ENCODE measurements at places on chromosomes 1 and 21.

GRCh38 chr1:29548091-29548490, 311.8 kb downstream of the PTPRU start:
- DNase-seq: no peak

- no peak for DNase-seq
Observed at GRCh38 chr1:233791721-233792120, 112.8 kb upstream of the SLC35F3 start.

- DNase-seq: no peak
Observed at GRCh38 chr1:154793685-154794084, 76.4 kb downstream of the KCNN3 start.

DNA sequence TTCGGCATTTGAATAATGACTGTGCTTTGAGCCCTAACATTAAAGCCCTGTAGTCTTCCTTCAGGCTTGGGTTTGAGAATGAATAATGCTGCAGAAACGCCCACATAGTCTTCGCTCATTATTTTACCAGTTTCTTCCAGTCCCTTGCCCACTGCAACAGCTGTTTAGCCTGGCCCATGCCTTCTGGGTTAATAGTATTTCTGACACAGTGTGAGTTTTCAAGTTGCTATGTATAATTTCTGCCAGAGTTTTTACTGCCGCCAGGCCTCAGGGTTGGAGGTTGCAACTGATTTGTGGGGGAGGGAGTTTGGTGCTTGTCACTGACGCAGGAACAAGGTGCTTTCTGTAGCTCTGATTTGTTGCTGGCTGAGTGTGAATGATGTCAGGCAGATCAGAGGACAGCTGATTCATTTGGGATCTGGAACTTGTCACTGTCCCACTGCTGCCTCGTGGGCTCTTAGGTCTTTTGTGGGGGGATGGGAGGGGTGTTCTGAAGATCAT, 109.8 kb downstream of the MAST2 start:
- DNase-seq: peak; percentile 34

Measured in activated T-cell treated with anti-CD3 and anti-CD28 coated beads, Interleukin-2, amount 50 U/mL, for 48 hours (primary cell).